Activated CD4-positive, alpha-beta T cell treated with anti-CD3 and anti-CD28 coated beads for 48 hours (primary cell): ENCODE measurements at places on chromosomes 5 and 9.

GRCh38 chr9:106954974-106955850 is 92.2 kb downstream of the ZNF462 start:
- DNase-seq: no peak

- no peak for DNase-seq
Observed at GRCh38 chr5:143496943-143497342, 93.5 kb upstream of the NR3C1 start.

DNA sequence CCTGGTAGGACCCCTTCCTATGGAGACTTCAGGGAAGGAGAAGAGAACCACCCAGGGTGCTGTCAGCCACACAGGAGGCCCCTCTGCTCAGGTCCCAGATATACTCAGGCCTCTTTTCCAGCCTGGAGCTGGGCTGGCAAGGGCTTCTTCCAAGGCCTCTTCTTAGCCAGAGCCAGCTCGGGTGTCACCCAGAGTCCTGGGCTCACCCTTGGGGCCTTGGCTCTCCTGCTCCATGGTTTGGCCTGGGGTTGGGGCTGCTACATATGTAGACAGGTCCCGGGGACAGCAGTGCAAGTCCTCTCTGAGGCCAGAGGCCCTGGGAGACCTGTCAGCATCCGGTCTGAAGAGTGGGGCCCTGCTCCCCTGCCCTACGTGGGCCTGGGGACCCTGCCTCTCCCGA is 22.8 kb downstream of the PAEP start:
- DNase-seq: no peak

DNA sequence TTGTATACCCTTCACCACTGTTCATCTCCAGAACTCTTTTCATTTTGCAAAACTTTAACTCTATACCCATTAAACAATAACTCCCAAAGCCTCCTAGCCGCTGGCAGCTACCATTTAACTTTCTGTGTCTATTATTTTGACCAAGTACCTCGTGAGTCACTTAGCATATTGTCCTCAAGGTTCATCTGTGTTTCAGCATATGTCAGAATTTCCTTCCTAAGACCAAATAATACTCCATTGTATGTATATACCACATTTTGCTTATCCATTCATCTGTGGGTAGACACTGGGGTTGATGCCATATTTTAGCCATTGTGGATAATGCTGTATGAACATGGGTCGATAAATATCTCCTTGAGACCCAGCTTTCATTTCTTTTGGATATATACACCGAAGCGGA is 17.4 kb downstream of the ERBIN start:
- no peak for DNase-seq
